ENCODE measurements at places on chromosomes 11 and 22.

DNA sequence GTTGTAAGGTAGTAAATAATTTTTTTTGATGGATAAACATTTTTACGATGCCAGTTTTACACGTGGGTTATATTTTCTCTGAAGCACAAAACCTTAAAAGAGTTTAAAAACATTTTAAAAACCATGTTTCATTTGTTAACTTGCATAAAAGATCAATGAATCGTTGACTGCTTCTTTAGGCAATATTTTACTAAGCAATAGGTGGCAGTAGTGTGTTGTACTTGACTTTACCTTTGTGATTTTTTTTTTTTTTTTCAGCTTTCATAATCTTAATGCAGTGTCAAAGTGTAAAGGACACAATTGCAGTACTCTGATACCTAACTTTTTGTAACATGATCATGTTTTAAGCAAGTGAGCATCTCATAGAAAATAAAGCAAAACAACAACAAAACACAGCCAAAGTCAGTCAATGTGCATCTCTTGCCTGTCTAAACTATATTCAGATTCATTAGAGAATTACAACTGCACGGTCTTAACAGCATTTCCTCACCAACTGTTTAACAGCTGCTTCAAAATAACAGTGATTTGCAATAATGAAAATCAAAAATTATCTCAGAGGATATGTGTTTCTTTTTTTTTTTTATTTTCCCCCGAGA is 27.7 kb downstream of the DNAJC24 start:
- DNase-seq, result no peak

DNA sequence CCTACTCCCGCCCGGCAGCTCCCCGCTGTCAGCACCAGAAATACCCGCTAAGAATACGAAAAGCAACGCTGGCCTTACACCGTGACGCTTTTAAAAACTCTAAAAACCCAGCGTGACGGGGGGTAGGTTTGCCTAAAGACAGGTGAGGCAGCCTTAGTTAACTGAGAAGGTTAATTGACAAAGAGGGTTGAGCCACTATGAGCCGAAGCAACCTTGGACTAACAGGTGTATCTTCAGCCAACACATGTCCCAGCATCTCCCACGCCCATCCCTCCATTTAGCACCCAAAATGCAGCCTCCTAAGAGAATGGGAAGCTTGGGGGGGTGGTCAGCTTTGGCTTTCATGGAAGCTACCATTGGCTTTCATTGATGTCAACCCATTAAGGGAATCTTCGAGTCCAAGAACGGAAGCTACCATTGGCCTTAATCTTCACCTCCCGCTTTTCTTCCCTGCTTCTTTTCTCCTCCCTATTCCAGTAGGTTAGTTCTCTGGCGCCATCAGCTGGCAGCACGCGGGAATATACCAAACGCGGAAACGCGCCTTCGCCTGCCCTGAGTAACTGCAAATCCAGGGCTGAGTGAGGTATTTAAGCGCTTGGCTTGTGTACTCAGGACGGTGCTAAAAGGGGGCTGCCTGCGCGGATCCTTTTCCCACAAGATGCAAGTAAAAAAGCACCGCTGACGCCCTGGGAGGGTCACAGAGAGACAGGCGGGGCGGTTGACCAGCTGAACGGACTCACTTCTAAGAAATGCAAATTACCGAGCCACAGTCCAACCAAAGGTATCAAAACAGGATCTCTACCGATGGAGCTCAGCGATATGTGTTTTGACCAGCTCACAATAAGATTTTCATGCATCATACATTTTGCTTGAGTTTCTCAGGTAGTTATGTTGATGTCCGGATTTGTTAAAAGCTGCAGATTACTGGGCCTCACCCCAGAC is 38.5 kb upstream of the GLYATL1 start:
- DNase-seq, result no peak

- DNase-seq, result no peak
These were observed 158.3 kb upstream of the MTMR2 start for GRCh38 chr11:96082002-96082899.

GRCh38 chr11:70265341-70265740 is 5.1 kb upstream of the PPFIA1 start:
- no peak for DNase-seq

GRCh38 chr22:34847072-34847471 is 218.9 kb upstream of the ISX start:
- DNase-seq, result no peak

DNA sequence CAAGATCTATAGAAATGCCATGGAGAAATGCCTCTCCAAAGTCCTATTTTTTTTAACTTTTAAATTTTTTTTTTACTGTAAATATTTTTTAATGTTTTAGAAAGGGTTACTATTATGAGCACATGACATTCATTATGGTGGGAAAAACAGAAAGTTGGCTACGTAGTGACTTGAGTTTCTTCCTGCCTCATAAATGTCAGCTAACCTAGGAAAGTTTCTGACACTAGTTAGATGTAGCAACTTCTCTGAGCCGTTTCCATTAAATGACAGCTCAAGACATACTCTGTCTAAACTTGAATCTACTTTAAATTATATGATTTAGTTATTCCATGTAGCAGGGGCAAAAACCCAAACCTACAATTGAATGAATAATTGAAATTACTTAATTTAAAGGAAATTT is 18.4 kb upstream of the CTSC start:
- DNase-seq, result no peak

DNA sequence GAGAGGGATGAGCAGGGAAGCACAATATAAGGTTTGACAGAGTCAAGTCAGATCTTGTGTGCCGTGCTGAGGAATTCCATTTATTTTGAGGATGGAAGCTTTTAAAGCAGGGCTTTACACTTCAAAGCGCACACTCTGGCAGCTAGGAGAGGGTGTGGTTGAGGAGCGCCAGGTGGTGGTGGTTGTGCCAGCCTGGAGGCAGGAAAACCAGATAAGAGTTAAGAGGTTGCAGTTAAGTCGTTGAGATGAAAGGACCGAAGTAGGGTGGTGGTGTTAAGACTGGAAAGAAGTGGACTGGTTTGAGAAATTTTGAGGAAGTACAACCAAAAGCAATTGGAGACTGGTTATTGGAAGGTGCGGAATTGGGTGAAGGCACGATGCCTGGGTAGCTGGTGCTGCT is 231.6 kb upstream of the TBCEL start:
- DNase-seq, result no peak

- DNase-seq, result no peak
These were observed 55.2 kb upstream of the UBASH3B start for GRCh38 chr11:122600290-122600689.

Measured in activated gamma-delta T cell treated with anti-CD3 and anti-CD28 coated beads, Interleukin-2, amount 50 U/mL, for 16 hours (primary cell).